ENCODE measurements at places on chromosomes 4 and X. TPM values are rescaled to one million over a fixed set of nuclear protein-coding genes. Genes with fewer than 3 reads are reported as not detected.

GRCh38 chrX:47175588-47175980, 18.0 kb upstream of the UBA1 start:
- DNase-seq = no peak

- DNase-seq = peak; percentile 65
These were observed 3.3 kb upstream of the DUSP9 start for GRCh38 chrX:153643431-153644351.

DNA sequence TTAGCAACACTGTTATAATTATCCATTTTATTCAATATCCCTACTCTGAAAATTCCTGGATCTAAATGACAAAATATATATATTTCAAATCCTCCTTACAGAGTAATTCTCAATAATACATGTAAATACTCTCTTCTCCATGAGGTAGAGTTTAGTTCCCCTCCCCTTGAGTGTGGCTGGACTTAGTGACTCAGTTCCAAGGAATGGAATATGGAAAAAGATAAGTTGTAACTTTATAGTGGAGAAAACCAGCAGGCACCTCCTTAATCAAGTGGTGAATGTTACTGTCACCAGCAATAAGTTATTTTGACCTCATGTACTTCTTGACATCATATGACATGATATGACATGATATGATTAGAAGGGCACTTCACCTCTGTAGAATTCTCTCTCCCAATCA, 302.0 kb downstream of the RAB28 start:
- DNase-seq = no peak

DNA sequence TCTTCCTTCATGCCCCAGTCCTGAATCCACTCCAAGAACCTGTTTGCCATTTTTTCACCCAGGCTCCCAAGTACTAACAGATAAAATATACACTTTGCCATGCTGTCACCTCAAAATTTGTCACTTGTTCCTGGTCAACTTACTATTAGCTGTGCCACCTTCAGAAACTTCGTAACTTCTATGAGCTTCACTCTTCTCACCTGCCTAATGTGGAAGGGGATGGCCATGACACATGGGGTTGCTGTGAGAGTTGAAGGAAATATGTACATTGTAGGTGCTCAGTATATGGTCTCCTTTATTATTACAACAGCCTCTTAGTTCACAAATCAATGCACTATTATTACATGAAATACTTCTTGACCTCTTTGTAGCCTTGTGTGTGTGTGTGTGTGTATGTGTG, 10.4 kb downstream of the TMSB4X start:
- DNase-seq = no peak

- no peak for DNase-seq
These were observed 17.1 kb downstream of the PRIMPOL start for GRCh38 chr4:184666670-184667069.

GRCh38 chrX:119729408-119730201, 28.8 kb upstream of the SOWAHD start:
- peak; percentile 56 for DNase-seq

- no peak for DNase-seq
These were observed 555.2 kb downstream of the GABRG1 start for GRCh38 chr4:45568694-45569093.

DNA sequence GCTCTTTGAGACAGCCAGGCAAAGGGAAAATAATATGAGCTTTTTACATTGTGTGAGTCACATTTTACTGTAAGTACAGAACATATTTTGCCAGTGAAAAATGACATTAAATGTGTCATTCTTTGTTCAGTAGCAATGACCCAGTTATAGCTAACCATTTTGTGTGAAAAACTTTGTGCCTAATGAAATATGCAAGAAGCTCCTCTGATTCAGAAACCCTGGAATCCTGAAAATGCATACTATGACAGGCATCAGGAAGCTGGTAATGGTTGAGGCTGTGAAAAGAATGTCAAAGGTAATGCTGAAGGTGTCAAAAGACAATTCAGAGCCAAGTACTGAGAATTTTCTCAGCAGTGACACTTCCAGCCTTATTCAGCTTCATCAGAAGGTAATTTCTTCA, 549.5 kb upstream of the SMIM31 start:
- DNase-seq = no peak

DNA sequence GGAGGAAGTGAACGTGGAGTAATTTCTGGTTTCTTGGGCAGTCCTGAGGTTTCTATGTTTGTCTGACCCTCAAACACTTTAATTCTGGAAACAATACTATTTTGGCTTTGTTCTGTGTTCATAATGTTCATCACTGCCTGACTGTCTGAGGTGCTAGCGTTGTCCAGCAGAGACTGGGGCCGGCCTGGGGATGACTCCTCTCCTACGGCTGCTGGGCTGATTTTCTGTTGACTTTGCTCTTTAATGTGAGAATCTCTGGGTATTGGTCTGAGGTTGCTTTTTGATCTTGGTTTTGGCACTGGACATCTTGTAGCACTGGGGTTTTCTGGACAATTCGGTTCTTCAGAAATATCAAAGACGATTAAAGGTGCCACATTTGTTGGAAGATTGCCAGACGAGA, 75.8 kb downstream of the RPS3A start:
- DNase-seq = no peak

Gene UGT8
- polyA plus RNA-seq = 4.9 TPM

Gene UCHL1
- polyA plus RNA-seq = 50.8 TPM

Data from pancreas (tissue), 10 donors.